Urothelium cell line (cell line): ENCODE measurements at places on chromosomes 6 and 20.

DNA sequence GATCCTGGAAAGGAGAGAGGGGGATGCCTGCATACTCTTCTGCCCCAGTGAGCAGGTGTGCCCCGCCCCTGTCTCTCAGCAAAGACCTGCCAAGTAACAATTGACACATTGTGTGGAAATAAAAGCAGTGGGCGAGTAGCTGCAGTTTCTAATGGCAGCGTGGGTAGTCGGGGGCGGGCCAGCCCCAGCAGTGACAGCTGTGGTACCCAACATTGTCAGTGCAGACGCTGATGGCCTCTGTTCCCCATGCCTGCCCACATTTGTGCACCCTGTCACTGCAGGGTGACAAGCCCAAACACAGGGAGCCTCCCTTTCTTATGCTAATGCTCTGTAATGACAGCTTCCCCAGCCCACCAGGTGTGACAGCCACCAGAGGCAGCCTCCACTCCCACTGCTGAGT is 491.7 kb downstream of the DHX35 start:
- DNase-seq = no peak

- DNase-seq = peak; percentile 48
Observed at GRCh38 chr6:17867880-17868279, 119.6 kb downstream of the KIF13A start.

DNA sequence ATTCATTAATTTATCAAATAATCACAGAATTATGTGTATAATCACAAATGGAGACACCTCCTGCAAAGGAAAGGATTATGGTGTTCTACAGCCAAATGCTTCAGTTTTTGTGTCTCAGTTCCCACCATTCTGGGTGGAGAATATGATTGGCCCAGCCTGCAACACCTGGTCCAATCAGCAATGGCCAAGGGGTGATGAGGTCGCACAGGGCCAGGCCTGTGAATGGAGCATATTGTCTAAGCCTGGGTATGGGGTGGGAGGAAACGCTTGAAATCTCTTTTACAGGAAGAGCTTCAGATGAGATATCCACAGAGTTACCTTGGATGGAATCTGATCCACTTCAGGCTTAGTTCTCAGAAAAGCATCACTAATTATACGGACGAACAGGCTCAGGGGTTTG is 271.6 kb downstream of the DHX35 start:
- no peak for DNase-seq

DNA sequence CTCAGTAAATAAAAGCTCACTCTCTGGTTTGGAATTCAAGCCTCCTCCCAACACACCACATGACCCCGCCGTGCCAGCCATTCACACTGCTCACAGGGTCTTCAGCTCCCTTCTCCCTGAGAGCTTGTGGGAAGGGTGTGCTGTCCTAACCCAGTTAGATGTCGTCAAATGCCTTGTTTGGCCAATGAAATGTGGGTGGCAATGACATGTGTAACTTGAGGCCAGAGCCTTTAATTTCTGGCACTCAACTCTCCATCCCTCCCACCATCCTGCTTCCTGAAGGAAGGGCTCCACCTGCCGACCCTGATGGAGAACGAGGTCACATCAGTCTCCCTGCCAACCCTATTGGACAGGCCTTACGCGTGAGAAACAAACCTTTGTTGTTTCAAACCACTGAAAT is 224.5 kb upstream of the AGPAT4 start:
- peak; percentile 71 for DNase-seq

GRCh38 chr20:36175475-36175995 is 21.0 kb downstream of the EPB41L1 start:
- no peak for DNase-seq
